ENCODE measurements at places on chromosomes 11 and 22. TPM values are rescaled to one million over a fixed set of nuclear protein-coding genes. Genes with fewer than 3 reads are reported as not detected.

The NOX4 gene
- 0.71 TPM for total RNA-seq

The FIBIN gene
- 74.6 TPM for total RNA-seq

The POU2AF3 gene
- not detected for total RNA-seq

The MGAT3 gene
- total RNA-seq = not detected

The TRIM49B gene
- not detected for total RNA-seq

The INS gene
- not detected for total RNA-seq

The CRYBB2 gene
- not detected for total RNA-seq

The C11orf87 gene
- not detected for total RNA-seq

The CCDC15 gene
- 8.0 TPM for total RNA-seq

The AGBL2 gene
- total RNA-seq = 0.86 TPM

The C11orf42 gene
- not detected for total RNA-seq

The FERMT3 gene
- total RNA-seq = 6.7 TPM

The ACR gene
- total RNA-seq = not detected

The PAX6 gene
- not detected for total RNA-seq

The ZNF214 gene
- total RNA-seq = 2.3 TPM

The GLYATL2 gene
- total RNA-seq = not detected

The TECTA gene
- 0.18 TPM for total RNA-seq

The NXPE1 gene
- not detected for total RNA-seq

The DRAP1 gene
- total RNA-seq = 405 TPM

The MMP12 gene
- total RNA-seq = not detected

The ENTHD1 gene
- total RNA-seq = not detected

The DNAL4 gene
- 23.7 TPM for total RNA-seq

The PTGDR2 gene
- total RNA-seq = not detected

The MYRF gene
- 2.6 TPM for total RNA-seq

The POU2AF2 gene
- not detected for total RNA-seq

The SMC1B gene
- not detected for total RNA-seq

The GAS2 gene
- 0.53 TPM for total RNA-seq

The LRRC10B gene
- total RNA-seq = not detected

The RFPL1 gene
- total RNA-seq = not detected

The P2RY2 gene
- total RNA-seq = not detected

The BCO2 gene
- 7.1 TPM for total RNA-seq

The BET1L gene
- 49.1 TPM for total RNA-seq

The IGSF22 gene
- not detected for total RNA-seq

The FOLR3 gene
- total RNA-seq = not detected

The MMP8 gene
- not detected for total RNA-seq

The TRIM49 gene
- total RNA-seq = not detected

The KCNJ1 gene
- not detected for total RNA-seq

All from myometrial cell (primary cell).